Stimulated activated CD4-positive, alpha-beta T cell treated with anti-CD3 and anti-CD28 coated beads, TNF-alpha, amount 100 ng/mL, for 48 hours (primary cell): ENCODE measurements at places on chromosomes 6 and 20.

DNA sequence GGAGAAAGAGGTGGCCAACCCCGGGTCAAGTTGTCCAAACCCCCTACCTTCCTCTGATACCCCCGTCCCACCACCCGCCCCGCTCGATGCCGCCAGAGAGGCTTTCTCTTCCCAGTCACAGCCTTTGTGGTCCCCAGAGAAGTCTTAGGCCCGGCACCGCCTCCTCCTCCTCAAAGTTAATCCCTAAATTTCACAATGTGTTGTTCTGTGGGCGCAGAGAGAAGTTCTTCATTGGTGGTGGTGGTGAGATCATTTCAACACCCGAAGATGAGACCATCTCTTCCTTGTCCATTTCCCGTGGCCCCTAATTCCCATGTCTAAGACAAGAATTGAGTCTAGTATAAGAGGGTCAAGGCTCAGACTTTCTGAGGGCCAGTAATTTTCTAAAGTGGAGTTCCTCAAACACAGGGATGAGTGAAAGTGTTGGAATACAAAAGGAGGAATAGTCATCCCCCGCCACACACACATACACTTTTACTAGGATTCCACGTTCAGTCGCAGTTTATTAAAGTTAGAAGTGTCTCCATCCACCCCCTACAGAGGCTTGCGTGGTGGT, 10.4 kb downstream of the TRIM31 start:
- no peak for DNase-seq

DNA sequence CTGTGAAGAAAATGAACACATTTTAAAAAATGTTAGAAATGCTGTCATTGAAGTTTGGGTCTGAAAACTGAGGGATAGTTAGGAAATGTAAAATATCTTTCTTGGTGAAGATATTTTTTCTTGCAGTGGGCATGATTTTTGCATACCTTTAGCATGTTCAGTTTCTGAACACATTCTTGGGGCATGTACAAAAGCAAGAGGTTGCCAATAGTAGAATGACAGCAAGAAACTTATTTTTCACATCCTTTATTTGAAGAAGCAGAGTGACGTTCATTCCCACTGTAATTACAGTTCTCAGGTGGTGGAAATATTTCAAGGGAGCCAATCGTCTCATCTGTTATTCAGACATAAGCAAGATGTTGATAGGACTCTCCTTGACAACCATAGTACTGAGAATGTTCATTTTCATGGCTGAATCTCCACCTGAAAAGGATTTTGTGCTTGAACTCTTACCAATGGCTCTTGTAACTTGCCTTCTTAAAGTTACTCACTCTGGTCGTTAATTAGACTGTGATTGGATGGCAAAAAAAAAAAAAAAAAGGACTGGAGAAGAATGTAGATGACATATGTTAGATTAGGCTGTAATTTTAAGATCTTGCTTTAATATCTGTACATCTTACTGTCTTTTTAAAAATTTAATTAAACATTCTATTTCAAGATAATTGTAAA, 74.4 kb downstream of the DOK5 start:
- DNase-seq: no peak

GRCh38 chr6:5457041-5457440, 195.7 kb downstream of the FARS2 start:
- DNase-seq: no peak

DNA sequence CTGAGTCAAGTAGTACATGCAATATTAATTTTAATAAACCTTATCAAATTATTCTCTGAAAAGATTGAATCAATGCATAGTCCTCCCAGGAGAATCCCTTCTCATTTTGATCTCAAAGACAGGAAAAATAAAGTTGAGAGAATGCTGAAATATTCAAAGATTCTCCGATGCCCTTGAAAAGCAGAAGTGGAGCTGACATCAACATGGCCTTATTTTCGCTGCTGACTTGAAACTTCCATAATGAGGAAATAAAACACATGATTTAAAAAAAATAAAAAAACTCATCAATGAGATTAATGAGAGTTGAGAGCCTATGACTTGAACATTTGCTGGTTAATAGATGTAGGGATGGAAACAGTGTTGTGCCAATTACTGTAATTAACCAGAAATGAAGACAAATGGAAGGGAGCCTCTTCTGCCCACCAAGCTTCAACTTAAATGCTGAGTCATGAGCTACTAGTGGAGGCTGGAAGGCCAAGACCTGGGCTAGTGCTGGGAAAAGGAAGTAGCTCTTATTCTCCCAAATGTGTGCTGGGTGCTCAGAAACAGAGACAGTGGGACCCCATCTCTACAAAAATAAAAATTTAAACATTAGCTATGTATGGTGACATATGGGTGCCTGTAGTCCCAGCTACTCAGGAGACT, 139.9 kb downstream of the BFSP1 start:
- DNase-seq: no peak

DNA sequence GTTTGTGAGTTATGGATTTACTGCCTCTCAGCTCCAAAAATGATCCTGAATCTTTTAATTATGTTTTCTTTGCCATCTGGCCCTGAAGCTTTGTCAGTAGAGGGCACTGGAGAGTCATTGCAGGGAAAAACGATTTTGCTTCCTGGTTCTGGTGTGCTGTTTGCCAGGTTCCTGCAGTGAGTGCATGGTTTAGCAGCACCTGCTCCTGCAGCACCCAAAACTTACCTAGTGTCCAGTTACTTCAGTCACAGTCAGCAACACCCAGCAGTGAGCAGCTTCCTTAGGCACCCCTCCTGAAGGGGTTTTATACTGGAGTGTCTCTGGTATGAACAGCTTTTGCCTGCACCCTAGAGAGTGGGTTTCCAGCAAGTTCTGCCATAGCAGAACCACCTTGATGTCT, 6.0 kb upstream of the TRIM26 start:
- DNase-seq: no peak
